ENCODE measurements at places on chromosomes 6 and 20.

- no peak for DNase-seq
Measured at GRCh38 chr20:20463933-20464374, 96.0 kb downstream of the INSM1 start.

DNA sequence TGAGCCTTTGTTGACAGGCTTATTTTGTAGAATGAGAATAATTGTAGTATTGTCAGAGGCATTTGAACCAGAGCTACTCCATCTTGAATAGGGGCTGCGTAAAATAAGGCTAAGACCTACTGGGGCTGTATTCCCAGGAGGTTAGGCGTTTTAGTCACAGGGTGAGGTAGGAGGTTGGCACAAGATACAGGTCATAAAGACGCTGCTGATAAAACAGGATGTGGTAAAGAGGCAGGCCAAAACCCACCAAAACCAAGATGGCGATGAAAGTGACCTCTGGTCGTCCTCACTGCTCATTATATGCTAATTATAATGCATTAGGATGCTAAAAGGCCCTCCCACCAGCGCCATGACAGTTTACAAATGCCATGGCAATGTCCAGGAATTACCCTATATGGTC lies 82.7 kb downstream of the PFDN4 start:
- no peak for DNase-seq

- DNase-seq, result no peak
Measured at GRCh38 chr6:136251394-136251793, 1.3 kb upstream of the MTFR2 start.

DNA sequence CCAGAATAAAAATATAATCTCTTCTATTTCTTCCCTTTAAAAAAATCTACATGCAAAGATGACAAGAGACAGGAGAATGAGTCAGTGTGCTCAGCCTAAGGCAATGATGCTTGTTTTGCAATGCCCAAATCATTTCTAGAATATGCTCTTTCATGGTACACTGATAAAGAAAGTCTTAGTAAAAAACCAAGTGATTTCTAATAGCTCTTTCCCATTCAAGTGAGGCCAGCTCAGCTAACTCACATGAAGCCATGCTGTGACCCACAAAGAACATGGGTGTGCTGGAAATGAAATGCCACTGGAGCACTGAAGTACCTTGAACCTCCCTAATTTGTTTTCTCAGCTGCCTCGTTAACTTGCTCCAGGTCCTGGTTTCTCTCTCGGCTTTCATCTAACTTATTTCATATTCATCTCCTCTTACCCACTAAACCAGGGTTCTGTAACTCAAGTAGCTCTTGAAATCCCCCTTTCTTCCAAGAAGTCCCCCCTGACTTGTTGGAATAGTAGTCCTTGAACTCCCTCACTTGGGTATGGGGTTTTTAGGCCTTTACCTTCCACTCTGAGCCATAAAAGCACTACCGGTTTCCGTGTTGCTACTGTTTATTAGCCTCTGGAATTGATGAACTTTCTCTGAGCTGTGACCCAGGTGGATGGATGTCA lies 92.7 kb downstream of the IRF4 start:
- no peak for DNase-seq

DNA sequence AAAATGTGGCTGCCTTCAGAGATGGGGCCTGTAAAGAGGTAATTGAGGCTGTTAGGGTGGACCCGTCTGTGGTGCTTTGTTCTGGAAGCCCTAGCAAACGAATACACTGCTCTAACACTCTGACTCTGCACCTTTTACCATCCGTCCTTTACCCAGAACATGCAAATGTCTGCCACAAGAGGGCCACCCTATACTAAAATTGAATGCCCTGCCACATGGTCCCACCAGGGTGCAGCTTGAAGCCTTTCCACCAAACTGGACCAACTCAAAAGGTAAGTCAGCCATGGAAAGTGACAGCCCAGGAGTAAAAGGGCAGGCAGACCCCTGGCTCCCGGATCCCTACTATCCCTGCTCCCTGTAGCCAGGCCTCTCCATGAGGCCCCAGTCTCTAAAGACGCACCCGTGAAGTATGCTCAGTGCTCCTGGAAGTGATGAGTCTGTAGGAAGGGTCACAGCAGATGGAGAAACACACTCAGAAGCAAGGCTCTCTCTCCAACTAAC lies 5.8 kb upstream of the BFSP1 start:
- DNase-seq, result no peak

DNA sequence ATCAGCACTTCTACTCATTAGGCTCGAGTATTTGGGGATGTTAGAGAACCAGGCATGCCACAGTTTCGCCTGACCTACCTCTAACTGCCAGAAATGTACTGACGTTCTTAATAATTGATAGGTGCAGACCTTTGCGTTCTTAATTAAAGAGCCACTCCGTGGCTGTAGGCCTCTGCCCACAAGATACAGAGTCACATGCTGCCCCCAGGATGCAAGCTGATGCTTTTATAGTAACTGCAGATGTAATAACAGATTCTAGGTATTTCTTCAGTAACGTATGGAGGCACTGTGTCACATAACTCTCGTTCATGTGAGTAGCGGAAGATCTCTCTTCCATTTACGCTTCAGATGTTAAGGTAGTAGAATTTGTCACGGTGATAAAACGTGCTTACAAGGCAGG lies 113.2 kb downstream of the RPP40 start:
- DNase-seq, result no peak

- no peak for DNase-seq
Measured at GRCh38 chr20:48283470-48284110, 498.3 kb upstream of the SULF2 start.

DNA sequence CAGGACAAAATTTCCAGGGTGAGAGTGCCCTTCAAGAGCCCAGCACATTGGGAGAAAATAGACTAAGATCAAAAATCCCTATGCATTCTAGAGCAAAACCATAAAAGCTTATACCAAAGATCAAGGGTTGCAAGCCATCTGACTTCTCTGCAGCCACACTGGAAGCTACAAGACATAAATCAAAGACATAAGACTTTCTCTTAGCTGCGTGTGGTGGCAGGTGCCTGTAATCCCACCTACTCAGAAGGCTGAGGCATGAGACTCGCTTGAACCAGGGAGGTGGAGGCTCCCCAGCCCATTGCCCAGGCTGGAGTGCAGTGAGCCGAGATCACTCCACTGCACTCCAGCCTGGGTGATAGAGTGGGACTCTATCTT lies 91.9 kb upstream of the NXT1 start:
- DNase-seq, result no peak

- no peak for DNase-seq
Measured at GRCh38 chr6:151551223-151551857, 57.5 kb downstream of the CCDC170 start.

DNA sequence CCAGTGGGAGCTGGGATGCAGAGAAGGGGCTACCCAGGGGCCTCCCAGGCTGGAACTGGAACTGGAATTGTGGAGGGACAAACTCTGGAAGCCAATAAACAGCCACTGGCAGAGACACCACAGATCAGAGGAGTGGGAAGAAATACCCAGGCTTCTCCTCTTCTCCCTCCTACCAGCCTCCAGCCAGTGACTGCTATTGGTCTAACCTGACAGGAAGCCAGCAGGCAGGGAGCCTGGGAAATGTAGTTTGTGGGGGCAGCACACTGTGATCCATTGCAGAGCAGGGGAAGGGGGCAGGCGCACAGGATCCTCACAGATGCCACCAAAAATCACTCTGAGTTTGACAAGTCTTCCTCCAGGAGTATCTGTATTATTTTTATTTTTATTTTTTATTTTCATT lies 12.1 kb upstream of the MLN start:
- DNase-seq, result no peak

DNA sequence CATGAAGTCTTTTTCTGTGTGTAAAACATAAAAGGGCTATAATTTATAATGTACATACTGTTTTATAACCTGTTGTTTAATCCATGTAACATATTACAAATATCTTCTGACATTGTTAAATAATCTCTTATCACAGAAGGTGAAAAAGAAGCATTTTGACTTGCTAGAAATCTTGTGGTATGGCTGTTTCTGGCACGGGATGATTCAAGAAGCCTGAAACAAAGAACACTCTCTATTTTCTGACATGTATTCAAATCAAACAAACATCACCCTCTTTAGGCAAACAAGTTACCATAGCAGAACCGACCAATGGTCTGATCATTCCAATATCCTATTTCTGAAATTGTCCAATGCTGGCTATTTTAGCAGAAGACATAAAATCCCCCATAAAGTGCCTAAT lies 55.4 kb downstream of the HS3ST5 start:
- no peak for DNase-seq

DNA sequence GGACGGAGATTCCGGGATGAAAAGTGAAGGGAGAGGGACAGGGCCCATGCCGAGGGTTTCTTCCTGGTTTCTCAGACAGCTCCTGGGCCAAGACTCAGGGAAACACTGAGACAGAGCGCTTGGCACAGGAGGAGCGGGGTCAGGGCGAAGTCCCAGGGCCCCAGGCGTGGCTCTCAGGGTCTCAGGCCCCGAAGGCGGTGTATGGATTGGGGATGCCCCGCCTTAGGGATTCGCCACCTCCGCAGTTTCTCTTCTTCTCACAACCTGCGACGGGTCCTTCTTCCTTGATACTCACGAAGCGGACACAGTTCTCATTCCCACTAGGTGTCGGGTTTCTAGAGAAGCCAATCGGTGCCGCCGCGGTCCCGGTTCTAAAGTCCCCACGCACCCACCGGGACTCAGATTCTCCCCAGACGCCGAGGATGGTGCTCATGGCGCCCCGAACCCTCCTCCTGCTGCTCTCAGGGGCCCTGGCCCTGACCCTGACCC lies 55.0 kb upstream of the HLA-A start:
- peak; percentile 86 for DNase-seq

DNA sequence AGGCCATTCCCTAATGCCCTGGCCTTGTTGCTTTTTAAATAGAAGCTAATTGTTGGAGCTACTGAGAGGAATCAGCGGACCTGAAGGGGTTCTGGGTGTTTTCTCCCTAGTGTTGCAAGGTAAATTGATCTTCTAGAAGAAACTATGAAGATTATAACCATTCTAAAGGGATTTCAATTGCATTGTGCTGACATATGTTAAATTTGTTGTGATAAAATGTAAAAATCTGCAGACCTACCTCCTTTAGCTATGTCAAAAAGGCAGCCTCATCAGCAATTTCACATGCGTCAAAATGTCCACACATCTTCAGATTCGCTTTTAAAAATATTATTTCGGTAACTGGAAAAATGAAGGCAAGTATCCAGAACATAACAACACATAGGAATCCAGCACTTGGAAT lies 44.4 kb downstream of the IYD start:
- no peak for DNase-seq

GRCh38 chr20:53493311-53493857 lies 100.3 kb downstream of the ZNF217 start:
- no peak for DNase-seq

GRCh38 chr20:8693709-8694108 lies 375.2 kb upstream of the PLCB4 start:
- DNase-seq, result no peak

DNA sequence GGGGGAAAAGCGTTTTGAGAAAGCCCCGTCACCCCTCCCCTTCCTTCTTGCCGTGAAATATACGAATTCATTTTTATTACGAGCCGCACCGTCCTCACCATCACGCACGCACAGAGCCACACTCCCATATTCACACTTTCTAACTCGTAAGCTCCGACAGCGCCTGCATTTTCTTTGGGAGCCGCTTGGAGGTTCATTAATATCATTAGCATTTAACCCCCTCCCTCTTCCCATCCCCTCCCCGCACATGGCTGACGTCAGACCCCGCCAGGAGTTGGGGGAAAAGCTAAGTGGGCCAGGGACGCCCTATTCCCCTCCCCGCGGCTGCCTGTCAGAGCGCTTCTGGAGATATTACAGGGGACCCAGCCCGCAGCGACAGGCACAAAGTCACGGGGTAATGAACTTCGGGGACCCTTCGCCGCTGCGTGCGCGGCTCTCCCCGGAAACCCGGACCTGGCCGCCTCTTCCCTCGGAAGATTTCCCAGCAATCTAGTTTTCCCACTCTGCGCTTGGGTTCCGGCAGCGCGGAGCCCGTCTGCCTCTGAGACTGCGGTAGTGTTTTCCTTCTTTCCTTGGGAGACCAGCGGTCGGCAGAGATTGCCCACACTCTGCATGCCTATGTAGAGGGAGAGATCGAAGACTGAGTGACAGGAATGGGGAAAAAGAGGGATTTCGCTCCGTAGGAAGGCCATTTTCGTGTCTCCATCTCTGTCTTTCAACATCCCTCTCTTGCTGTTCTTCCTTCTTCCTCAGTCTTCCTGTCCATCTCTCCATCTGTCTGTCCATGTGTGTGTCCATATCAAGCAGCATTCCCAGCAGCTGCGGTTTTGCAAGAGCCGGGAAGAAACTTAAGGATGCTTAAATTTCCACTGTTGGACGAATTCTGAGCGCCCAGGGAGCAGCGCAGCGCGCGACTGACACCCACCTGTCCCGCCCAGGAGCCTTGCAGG lies at the start of gene NR2E1:
Gene NR2E1, plus strand, starts transcription at position 309 of the 950 bp plus-strand sequence. CDS start 744 bp downstream, outside the sequence.
- no peak for DNase-seq

- no peak for DNase-seq
Measured at GRCh38 chr6:2909718-2910117, 6.6 kb upstream of the SERPINB9 start.

GRCh38 chr20:21490105-21490504 lies 23.8 kb downstream of the NKX2-2 start:
- no peak for DNase-seq

GRCh38 chr6:116772450-116772849 lies 6.9 kb upstream of the FAM162B start:
- DNase-seq, result no peak

DNA sequence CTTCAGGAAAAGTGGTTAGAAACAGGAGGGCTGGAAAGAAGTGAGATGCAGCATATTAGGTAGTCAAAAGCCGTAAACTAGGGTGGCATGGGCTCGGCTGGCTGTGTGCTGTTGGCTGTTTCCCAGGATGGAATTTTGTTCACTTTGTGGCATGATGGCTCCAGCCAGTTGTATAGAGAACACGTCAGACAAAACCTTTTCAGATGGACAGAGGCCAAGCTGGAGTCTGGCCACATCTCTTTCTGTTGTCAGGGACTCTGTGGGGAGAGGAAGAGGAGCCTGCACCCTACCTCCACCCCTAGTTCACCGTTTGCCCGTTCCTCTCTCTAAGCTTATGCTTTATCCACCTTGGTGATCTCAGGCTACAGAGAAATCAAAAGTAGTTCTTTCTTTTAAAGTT lies 22.0 kb downstream of the C6orf89 start:
- no peak for DNase-seq

- no peak for DNase-seq
Measured at GRCh38 chr6:75272145-75272840, 12.3 kb downstream of the TMEM30A start.

GRCh38 chr20:36281785-36282380 lies 24.3 kb upstream of the DLGAP4 start:
- DNase-seq, result no peak

DNA sequence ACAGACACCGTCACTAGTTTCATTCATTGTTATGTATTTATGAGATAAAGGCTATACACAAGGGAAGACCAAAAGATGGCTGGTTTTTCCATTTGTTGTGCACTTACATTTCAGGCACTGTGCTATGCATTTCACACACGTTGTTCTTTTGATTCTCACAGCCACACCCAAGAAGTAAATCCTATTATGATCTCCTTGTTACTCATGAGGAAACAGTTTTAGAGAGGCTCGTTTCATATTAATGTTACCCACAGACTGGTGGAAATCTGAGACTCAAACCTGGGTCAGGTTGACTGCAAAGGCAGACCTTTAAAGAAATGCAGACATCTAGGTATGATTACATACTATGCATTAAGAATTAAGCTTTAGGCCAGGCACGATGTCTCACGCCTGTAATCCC lies 34.9 kb downstream of the SHLD1 start:
- DNase-seq, result no peak

- no peak for DNase-seq
Measured at GRCh38 chr6:116444092-116444491, 17.1 kb upstream of the CALHM6 start.

- DNase-seq, result no peak
Measured at GRCh38 chr6:111777357-111777756, 95.9 kb downstream of the FYN start.

- no peak for DNase-seq
Measured at GRCh38 chr6:101114703-101115102, 233.6 kb upstream of the ASCC3 start.
